ENCODE measurements at places on chromosomes 6 and 20. TPM values are rescaled to one million over a fixed set of nuclear protein-coding genes. Genes with fewer than 3 reads are reported as not detected.

Gene TGM3
- not detected for total RNA-seq

- no peak for DNase-seq
Measured at GRCh38 chr6:1164600-1164999, 147.3 kb upstream of the FOXQ1 start.

- no peak for DNase-seq
Measured at GRCh38 chr20:49545572-49545971, 22.4 kb downstream of the PTGIS start.

DNA sequence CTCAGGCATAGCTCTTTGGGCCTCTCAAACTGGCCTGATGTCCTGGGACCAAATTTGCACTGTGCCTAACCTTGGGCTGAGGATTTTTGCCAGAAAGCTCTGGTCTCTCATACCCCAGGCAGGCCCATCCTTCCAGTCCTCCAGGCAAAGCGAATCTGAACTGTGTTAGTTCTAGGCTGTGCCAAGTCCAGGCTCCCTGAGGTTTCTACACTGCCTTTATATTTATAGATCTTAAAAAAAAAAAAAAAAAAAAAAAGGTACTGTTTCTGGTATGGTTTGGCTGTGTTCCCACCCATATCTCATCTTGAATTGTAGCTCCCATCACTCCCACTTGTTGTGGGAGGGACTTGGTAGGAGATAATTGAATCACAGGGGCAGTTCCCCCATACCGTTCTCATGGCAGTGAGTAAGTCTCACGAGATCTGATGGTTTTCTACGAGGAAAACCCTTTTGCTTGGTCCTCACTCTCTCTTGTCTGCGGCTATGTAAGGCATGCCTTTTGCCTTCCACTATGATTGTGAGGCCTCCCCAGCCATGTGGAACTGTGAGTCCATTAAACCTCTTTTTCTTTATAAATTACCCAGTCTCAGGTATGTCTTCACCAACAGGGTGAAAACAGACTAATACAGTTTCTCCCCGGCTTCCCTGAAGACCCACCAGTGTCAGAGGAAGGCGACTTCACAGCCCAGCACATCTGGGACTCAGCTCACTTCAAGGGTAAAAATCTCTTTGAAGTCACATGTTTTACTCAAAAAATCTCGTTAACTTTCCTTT is 39.0 kb upstream of the TBXT start:
- no peak for DNase-seq
